ENCODE measurements at places on chromosomes 12 and 14.
A peak's percentile ranks its signal among the peaks of the same experiment; 100 is the strongest.

- DNase-seq, result no peak
Observed at GRCh38 chr12:130982565-130983225, 29.0 kb downstream of the ADGRD1 start.

GRCh38 chr12:13169272-13169671 is 27.3 kb upstream of the EMP1 start:
- no peak for DNase-seq

- DNase-seq, result no peak
Observed at GRCh38 chr14:95490727-95491451, 25.6 kb downstream of the SYNE3 start.

GRCh38 chr14:95477411-95478269 is 38.8 kb downstream of the SYNE3 start:
- no peak for DNase-seq

DNA sequence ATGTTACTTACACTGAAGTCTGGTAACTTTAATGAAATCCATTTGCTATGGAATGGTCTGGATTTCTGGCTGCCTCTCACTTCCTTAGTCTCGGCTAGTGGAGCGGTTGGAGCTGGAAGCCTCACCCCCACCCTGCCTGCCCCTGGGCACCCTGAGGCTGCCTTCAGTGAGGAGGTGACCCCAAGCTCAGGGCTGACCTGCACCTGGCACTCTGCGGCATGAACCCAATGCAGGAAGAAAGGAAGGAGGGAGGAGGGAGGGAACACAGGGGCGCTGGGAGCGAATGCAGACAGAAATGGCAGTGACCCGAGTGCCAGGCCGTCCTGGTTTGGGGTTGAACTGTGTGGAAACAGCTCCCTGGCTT is 353.1 kb downstream of the TMEM121 start:
- peak; percentile 10 for DNase-seq

- no peak for DNase-seq
Observed at GRCh38 chr12:57418255-57418654, 12.6 kb downstream of the R3HDM2 start.

DNA sequence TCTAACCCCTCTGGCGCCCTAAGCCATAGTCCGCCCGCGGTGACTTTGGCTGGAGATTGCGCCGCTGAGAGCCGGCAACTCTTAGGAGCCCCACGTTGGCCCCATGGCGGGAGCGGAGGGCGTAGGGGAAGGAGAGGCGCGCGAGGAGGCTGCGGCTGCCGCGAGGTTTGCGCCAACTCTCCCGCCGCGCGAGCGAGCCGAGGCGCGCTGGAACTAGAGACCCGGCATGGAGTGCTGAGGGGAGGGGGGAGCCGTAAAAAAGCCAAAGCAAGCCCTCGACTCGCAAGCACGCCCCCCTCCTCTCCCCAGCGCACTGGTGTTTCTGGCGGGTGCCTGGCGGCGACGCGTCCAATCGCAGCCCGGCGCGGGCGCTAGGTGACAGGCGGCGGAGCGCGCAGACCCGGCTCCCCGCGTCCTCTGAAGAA is at the start of gene SYT10:
Gene SYT10, minus strand, starts transcription at position 233 of the 425 bp plus-strand sequence. CDS start 297 bp downstream, outside the sequence.
- no peak for DNase-seq

- DNase-seq, result no peak
Observed at GRCh38 chr12:49227713-49228112, 37.2 kb upstream of the TUBA1C start.

GRCh38 chr12:78490861-78491260 is 373.7 kb upstream of the SYT1 start:
- DNase-seq, result no peak

DNA sequence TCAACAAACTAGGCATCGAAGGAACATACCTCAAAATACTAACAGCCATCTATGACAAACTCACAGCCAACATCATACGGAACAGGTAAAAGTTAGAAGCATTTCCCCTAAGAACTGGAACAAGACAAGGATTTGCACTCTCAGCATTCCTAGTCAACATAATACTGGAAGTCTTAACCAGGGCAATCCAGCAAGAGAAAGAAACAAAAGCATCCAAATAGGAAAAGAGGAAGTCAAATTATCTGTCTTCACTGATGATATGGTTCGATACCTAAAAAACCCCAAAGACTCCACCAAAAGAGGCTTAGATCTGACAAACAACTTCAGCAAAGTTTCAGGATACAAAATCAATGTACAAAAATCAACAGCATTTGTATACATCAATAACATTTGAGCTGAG is 32.5 kb downstream of the CCDC38 start:
- DNase-seq, result no peak

- DNase-seq, result no peak
Observed at GRCh38 chr12:98256830-98257229, 258.6 kb upstream of the TMPO start.

- DNase-seq, result no peak
Observed at GRCh38 chr12:71865166-71865713, 25.7 kb downstream of the TBC1D15 start.

GRCh38 chr12:41920355-41920754 is 224.3 kb downstream of the GXYLT1 start:
- no peak for DNase-seq

DNA sequence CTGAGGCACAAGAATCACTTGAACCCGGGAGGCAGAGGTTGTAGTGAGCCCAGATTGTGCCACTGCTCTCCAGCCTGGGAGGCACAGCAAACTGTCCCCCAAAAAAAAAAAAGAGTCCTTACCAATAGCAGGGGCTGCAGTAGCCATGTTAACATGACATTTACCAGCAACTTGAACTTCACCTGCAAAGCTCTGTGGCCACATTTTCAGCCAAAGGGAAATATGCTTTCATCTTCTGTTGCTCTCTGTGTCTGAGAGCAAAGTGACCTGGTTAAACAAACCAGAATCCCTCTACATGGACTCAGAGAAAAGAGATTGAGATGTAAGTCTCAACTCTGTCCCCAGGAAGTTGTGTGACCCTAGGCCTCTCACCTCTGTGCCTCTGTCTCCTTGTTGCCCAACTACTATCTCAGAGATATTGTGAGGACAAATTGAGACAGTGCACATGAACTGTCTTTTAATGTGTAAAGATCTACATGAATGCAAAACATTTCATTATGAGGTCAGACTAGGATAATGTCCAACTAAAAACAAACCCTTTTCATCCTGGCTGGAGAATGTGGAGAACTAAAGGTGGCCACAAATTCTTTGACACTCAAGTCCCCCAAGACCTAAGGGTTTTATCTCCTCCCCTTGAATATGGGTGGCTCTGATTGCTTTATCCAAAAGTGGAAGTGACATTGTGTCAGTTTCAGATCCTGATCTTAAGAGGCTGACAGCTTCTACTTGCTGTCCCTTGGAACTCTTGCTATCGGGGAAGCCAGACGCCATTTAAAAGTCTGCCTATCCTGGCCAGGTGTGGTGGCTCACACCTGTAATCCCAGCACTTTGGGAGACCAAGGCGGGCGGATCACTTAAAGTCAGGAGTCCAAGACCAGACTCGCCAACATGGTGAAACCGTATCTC is 24.7 kb upstream of the P2RX4 start:
- no peak for DNase-seq

DNA sequence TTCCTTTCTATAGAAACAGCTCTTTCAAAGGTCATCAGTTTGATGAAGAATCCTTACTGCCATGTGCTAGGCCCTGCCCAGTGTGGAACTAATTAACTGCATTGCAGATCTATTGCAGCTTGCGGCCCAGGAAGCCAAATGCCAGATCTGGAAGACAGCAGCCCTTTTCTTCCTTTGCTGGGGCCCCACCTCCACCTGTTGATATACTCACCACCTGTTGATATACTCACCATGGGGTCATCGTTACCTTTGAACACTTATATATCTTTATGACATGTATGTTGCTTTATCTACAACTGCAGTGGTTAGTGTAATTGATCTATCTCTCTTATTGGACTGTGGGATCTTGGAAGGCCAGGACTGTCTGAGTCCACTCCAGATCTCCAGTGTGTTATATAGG is 292.5 kb downstream of the ATP23 start:
- DNase-seq, result no peak

GRCh38 chr12:104345234-104346066 is 41.9 kb downstream of the EID3 start:
- DNase-seq, result no peak

DNA sequence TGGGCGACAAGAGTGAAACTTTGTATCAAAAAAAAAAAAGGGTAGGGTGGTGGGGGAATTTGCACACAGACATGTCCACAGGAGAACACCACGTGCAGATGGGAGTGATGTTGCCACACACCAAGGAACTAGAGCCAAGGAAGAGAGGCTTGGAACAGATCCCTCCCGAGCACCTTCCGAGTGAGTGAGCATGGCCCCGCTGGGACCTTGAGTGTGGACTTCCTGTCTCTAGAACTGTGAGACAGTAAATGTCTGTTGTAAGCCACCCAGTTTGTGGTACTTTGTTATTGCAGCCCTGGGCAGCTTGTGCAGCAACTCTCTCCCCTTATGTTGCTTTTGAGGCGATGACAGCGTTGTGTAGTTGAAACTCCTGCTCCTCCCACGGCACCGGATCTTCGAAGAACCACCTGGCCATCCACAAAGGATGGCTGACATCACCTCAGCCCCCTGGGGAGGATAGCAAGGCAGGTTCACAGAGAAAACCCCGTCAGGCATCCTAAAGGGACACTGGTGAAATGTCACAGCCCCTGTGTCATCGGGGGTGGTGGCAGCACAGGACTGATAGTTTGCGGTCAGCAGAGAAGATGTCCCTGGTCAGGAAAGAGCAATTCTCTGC is 54.7 kb upstream of the PLEKHG3 start:
- DNase-seq, result no peak

DNA sequence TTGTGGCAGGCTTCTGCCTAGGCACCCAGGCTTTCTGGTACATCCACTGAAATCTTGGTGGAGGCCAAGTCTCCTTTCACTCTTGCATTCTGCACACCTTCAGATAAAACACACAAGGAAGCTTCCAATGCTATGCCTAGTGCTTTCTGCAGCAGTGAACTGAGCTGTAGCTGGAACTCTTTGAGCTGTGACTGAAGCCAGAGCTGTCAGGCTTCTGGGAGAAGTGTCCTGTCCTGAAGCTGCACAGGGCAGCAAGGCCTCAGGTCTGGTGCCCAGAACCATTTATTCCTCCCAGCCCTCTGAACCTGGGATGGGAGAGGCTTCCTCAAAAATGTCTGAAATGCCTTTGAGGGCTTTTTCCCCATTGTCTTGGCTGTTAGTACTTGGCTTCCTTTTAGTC is 941.7 kb downstream of the LRFN5 start:
- DNase-seq, result no peak

DNA sequence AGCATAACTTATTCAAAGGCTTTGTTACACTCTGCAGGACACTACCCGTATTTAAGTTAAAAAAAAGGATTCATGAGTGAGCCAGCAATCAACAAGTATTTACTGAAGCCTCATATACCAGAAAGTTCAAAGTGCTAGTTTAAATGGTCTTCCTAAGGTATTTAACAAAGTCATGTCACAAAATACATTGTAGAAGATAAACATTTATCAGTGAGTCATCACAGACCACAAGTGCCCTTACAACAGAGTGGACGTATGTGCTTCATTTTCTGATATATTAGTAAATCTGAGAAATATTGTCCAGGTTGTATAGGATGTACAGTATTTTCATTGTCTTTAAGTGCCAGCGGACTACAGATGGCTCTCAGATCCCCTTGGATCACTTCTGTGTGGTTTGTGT is 24.2 kb downstream of the FLRT2 start:
- no peak for DNase-seq

DNA sequence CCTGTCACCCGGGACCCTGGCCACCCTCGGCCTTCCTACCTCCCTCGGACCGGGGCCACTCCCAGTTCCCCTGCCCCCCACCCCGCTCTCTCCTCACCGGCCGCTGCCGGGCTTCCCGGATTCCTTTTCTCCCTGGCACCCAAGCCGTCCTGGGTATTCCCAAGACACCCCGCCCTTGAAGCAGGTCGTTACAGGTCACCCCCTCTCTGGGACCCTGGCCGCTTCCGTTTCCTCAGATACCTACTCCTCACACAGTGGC is 493 bp downstream of the NUMB start:
- peak; percentile 69 for DNase-seq

- peak; percentile 82 for DNase-seq
Observed at GRCh38 chr14:26598081-26598671, 343 bp upstream of the NOVA1 start.

GRCh38 chr14:50099335-50099734 is 17.0 kb downstream of the VCPKMT start:
- no peak for DNase-seq

DNA sequence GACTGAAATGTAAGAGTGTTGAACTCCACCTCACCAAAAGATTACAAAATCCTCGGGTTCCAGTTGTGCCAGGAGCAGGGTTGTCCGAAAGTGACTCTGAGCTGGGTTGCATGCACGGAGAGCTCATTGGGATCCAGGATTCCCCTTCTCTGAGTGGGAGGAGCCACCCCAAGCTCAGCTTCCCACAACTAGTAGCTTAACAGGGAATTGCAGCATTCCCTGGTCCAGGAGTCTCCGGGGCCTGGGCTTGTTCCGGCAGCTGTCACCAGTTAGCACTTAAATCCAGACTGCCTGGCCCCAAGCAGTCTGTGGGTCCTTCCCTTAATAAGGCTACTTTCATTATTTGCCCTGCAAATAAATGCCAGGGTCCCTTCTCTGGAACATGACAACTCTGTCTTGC is 50.1 kb downstream of the CD9 start:
- no peak for DNase-seq

DNA sequence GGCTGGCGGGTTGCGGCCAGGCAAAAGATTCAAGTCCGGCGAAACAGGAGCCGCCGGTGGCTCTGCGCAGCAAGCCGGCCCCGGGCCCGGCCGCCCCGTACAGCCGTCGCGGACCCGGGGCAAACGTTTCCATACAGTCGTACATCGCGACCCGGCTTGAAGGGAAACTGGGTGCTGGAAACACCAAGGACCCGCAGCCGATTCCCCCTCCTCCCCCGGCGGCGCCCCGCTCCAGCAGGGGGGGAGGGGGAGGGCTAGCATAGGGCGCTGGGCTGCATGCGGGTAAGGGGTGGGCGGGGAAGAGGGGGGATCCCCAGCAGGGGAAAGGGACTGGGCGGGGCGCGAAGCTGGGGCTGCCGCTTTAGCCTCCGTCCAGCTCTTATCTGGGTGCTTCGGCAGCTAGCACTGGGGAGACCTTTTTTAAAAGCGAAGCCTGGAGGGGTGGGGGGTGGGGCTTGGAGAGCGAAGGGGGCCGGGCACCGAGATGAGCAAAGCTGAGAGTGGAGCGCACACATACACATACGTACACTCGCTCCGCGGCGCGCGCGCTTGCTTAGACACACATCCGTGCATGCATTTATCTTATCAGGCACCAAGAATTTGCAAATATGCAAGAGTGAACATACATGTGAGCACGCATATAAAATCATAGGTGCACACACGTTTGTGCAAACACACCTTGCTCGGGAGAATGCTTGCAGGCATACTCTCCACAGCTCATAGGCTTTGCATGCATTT is 11.9 kb downstream of the RARG start:
- DNase-seq, result peak; percentile 83

DNA sequence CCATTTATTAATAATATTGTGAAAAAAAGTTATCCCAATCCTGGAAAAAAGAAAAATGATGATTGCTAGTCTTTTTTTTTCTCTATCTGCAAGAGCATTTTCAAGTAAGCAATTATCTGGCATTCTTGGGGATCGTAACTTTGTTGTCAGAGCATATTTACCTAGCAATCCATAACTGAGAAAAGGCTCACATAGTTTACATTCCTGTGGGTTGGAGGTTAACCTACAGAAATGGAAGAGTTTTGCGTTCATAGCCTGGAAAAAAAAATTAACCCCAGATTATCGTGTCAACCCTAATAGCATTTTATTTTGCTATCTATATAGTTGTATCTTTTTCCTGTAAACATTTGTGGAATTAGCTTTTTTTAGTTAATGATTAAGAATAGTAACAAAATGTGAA is 292.3 kb downstream of the DAD1 start:
- no peak for DNase-seq

- DNase-seq, result no peak
Observed at GRCh38 chr12:44847403-44847802, 28.7 kb downstream of the NELL2 start.

GRCh38 chr12:130826151-130826801 is 12.8 kb downstream of the STX2 start:
- no peak for DNase-seq
